ENCODE measurements at places on chromosomes 2 and 18.

DNA sequence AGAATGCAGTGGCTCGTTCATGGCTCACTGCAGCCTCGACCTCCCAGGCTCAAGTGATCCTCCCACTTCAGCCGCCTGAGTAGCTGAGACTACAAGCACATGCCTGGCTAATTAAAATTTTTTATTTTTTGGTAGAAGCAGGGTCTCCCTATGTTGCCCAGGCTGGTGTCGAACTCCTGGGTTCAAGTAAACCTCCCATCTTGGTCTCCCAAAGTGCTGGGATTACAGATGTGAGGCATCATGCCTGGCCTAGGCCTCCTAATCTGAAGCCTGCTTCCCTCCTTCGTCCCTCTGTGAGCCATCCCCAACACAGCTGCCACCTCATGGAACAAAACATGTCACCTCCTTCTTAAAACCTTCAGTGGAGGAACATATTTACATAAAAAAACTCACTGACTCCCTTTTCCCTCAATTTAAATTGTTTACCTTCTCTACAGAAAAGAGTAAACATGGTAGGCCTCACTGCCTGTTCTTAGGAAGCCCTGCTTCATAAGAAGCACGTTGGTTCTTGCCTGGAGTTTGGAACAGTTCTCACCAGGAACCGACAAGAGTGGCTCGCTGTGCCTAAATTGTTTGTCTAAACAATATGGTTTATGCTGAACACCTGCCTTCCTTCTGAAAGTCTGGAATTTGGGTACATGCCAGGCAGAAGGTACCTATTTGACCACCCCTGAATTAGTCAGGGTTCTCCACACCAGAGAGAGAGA, 12.1 kb upstream of the RHOB start:
- DNase-seq = no peak

- DNase-seq = no peak
Observed at GRCh38 chr18:44917216-44918141, 236.8 kb downstream of the SETBP1 start.

- DNase-seq = no peak
Observed at GRCh38 chr2:238563551-238563950, 136.8 kb downstream of the ASB1 start.

- DNase-seq = no peak
Observed at GRCh38 chr2:153875801-153876466, 4.2 kb downstream of the GALNT13 start.

DNA sequence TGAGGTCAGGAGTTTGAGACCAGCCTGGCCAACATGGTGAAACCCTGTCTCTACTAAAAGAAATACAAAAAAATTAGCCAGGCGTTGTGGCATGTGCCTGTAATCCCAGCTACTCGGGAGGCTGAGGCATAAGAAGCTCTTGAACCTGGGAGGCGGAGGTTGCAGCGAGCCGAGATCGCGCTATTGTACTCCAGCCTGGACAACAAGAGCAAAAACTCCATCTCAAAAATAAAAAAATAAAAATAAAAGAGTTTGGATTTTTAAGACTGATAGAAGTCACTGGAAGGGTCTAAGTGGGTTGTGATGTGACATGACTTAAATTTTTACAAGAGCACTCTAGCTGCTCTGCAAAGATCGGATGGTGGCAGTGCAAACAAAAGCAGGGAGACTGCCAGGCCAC, 15.9 kb downstream of the KCNK3 start:
- DNase-seq = no peak

DNA sequence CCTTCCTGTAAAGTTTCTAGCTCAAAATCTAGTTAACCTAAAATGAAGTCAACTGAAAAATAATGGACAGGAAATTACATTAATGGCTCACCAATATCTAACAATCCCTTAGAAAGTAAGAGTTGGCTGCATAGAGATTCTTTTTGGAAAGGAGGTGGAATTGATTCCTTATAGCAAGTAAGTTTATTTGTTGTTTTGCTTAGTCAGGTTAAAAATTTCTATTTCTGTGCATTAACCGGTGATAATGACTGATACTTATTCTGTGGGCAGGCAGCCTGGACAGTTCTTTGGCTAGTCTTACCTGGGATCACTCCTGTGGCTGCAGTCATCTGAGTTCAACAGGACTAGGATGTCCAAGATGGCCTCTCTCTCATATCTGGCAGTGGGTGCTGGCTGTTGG, 6.9 kb upstream of the BCL2L11 start:
- no peak for DNase-seq

GRCh38 chr2:166609183-166609959, 115.3 kb upstream of the SCN7A start:
- DNase-seq = no peak

DNA sequence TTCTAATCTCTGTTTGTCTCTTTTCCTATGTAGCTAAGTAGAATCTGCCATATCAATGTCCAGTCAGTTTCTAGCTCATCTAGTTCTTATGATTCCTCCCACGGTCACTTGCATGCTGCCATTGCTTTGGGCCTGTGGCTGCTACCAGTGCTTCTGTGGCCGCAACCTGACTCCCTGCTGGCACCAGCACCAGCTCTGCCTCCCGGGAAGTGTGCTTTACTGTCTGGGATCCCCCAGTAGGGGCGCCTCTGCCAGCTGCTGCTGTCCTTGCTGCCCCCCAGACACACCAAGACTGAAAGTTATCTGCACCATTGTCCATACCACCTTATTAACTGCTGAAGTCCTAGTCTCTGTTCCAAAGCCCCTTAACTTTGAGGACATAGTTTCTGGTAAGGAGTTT, 56.3 kb downstream of the RAPGEF4 start:
- DNase-seq = no peak

Measured in mammary epithelial cell (primary cell).